ENCODE measurements at places on chromosomes 6 and 20. TPM values are rescaled to one million over a fixed set of nuclear protein-coding genes. Genes with fewer than 3 reads are reported as not detected.

DNA sequence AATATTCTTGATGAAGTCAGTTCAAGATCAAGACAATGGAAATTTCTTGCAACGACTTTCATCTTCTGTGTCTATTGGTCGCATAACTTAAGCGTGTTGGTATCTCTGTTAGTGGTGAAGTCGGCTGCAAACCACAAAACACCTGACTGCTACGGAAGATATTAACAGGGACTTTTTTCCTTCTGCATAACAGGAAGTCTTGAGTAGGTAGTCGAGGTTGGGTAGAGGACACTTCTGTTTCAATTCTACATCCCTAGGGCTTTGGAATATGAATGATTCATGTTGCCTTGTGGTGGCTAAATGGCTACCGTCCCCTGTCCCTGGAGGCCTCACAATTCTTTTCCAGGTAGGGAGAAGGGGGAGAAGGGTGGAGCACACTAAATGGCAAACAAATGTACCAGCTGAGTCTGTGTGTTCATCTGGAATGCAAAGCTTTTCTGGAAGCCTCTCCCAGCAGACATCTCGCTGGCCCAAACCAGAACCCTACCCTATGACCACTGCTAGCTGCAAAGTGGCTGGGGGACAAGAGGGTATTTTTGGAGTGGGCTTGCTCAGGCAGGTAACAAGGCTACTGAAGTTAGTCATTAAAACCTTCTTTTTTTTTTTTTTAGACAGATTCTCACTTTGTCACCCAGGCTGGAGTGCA, 34.6 kb upstream of the NKX2-2 start:
- no peak for DNase-seq

DNA sequence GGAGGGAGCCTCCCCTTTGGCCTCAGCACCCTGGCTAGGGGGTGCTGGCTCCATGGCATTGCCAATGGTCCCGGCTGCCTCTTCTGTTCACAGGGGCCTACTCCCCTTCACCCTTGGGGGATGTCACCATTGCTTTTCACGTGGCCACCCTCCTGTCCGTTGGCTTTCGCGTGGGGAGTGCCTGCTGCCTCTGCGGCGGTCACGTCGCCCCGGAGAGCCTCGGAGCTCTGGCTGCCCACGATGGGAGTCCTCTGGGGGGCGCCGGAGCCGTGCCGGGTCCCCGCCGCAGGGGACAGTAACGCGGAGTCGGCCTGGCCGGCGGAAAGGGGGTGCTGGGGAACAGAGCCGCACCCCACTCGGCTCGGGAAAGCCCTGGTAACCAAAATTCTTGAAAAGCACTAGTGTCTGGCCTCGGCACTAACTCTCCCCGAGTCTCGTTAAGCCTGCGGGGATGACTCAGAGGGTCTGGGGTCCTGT, 661 bp upstream of the HEBP2 start:
- no peak for DNase-seq

DNA sequence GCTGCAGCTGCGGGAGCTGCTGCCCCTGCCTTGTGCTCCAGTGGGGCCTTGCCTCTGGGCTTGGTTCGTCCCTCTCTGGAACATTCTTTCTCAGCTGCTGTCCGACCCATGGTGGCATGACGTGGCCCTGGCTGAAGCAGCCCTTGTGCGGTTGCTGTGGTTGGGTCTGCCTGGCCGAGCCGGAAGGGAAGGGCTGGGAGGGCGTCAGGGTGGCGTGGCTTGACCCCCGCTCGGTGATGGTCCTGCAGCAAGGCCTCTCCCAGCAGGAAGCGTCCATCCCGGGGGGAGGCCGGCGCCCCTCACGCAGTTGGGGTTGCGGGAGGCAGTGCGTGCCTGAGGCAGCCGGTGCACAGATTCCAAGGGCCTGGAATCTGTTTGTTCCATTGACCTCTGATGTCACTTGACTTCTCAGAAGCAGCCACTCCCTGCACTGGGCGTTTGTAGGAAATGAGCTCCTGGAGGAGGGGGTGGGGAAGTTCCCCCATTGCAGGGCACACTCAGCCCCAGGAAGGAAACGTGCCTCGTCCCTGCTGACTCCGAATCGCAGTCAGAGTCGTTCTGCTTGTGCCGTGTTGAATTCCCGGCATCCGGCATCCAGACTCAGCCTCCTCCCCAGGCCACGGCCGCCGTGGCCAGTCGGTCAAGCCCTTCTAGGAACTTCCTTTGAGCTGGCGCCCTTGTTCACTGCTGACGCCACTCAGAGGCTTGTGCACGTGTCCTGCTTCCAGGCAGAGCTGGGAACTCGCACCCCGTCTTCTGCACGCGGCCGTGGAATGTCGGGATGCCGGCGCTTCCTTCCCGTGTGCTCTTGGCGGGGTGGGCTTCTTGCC, 9.7 kb upstream of the TNFRSF6B start:
- no peak for DNase-seq

PERP gene
- total RNA-seq, result 55.6 TPM

CLPSL1 gene
- not detected for total RNA-seq

ORC3 gene
- total RNA-seq, result 28.8 TPM

Measured in mesothelial cell of epicardium (in vitro differentiated cells).